ENCODE measurements at places on chromosomes 3 and 15. TPM values are rescaled to one million over a fixed set of nuclear protein-coding genes. Genes with fewer than 3 reads are reported as not detected.

The FGF7 gene
- total RNA-seq, result 12.7 TPM

The GASK1A gene
- 37.3 TPM for total RNA-seq

The AHSG gene
- not detected for total RNA-seq

The SLC27A2 gene
- not detected for total RNA-seq

The CADM2 gene
- total RNA-seq, result not detected

DNA sequence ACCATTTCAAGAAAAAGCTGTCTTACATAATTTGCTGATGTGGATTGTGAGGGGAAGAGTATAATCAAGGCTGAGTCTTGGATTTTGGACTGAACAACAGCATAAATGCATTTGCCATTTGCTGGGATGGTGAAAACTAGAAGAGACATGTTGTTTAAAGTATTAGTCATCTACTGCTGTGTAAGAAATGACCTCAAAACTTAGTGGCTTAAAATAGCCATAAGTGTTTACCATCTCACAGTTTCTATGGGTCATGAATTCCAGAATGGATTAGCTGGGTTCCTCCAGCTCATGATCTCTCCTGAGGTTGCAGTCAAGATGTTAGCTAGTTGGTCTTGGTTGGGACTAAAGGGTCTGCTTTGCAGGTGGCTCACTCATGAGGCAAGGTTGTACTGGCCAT, 66.2 kb downstream of the SCN11A start:
- no peak for DNase-seq
- H3K36me3 ChIP-seq, result no peaks in the 10 kb centered on the region
- H3K27ac ChIP-seq, result no peak overlapping the region
- no peak overlapping the region for H3K4me3 ChIP-seq
- no peaks in the 10 kb centered on the region for H3K4me1 ChIP-seq
- no peaks in the 10 kb centered on the region for H3K27me3 ChIP-seq

DNA sequence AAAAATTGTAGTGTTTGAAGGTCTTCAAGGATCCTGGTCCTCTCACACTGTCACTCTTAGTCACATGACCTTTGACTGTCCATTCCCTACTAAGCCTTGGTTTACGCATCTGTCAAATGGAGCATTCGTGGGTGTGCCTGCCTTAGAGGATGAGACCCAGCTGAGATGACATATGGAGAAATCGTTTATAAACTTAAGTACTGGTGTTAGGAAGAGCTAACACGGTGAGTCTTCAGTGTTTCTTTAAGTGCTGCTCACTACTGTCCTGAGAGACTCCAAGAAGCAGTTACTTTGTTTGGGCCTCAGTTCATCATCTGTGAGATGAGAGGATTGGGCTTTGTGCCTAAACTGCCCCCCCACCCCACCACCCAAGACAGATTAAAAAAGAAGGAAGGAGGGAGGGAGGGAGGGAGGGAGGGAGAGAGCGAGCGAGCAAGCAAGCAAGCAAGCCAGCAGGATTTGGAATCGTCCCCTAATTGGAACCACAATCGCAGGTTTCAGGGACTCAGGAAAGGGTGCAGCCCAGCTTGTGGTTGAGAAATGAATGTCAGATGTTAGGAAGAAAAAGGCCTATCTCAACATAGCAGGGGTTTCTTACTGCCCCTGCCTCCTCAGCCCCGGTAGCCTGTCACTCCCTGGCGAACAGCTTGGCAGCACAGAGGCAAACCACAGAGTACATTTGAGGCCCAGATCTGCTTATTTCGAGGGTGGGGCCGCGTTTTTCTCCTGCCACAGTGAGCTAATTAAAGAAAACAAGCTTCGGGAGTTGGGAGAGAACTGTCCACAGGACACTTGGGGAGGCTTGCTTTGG, 32.7 kb downstream of the SMAD3 start:
- DNase-seq, result no peak
- no peaks in the 10 kb centered on the region for H3K36me3 ChIP-seq
- no peaks in the 10 kb centered on the region for H3K27me3 ChIP-seq
- H3K27ac ChIP-seq, result peak overlapping the region; percentile 37

DNA sequence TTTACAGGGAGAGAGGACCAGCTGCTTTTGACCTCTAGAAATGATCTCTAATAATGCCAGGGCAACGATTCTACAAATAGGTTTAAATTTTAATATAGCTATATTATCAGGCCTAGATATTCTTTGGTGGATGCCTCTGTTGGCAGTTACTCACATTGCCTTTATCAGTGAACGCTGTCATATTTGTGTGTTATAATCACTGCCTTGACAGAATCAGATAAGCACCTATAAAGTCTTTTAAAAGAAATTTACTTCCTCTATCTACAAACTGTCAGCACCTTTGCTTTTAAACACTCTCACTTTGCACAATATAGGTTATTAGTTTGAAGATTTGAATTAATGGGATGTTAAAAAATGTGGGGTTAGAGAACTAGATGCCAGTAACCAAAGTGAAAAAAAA, 324.1 kb downstream of the ZIC1 start:
- no peak overlapping the region for H3K27ac ChIP-seq
- DNase-seq, result no peak

- no peaks in the 10 kb centered on the region for H3K36me3 ChIP-seq
- no peak overlapping the region for H3K27ac ChIP-seq
- no peaks in the 10 kb centered on the region for H3K4me1 ChIP-seq
- no peaks in the 10 kb centered on the region for H3K27me3 ChIP-seq
Measured at GRCh38 chr3:142947799-142948575, 15.5 kb downstream of the PAQR9 start.

- no peak overlapping the region for H3K27ac ChIP-seq
- no peak overlapping the region for H3K4me3 ChIP-seq
- H3K27me3 ChIP-seq, result no peaks in the 10 kb centered on the region
- H3K36me3 ChIP-seq, result no peaks in the 10 kb centered on the region
- DNase-seq, result no peak
- no peaks in the 10 kb centered on the region for H3K4me1 ChIP-seq
Measured at GRCh38 chr15:68672781-68673205, 94.0 kb downstream of the CORO2B start.

Data from thoracic aorta (tissue), 2 donors.